ENCODE measurements at places on chromosomes 7 and 10.

- DNase-seq = peak; percentile 71
Observed at GRCh38 chr7:5694912-5695726, 86.3 kb downstream of the RNF216 start.

DNA sequence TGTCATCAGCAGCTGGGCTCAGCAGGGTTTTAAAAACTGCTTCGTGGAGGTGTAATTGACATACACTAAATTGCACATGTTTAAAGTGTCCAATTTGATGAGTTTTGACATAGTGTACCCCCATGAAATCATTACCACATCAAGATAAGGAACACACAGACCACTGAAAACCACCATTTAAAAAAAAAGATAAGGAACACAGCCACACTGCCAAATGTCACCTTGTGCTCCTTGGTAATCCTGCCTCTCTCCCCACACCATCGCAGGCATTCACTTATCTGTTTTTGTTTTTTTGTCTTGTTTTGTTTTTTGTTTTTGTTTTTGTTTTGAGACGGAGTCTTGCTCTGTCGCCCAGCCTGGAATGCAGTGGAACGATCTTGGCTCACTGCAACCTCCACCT lies 75.0 kb downstream of the NEURL1 start:
- DNase-seq = no peak

DNA sequence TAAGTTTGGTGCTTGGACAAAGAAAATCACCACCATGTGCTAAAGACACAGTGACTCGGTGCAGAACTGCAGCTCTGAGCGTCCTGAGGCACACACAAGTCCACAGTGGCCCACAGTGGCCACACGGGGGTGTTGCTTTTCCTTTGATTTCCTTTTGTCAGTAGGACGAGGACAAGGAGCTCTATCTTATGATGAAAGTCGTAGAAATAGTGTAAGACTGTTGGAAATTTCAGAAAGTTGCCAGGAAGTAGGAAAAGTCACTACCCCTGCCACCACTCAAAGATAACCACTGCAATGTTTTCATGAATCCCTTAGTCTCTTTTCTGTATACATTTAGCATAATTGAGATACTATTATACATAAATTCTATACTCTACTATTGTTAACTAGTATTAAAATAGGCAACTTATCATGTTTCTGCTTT lies 146.0 kb downstream of the TNS3 start:
- DNase-seq = peak; percentile 78

DNA sequence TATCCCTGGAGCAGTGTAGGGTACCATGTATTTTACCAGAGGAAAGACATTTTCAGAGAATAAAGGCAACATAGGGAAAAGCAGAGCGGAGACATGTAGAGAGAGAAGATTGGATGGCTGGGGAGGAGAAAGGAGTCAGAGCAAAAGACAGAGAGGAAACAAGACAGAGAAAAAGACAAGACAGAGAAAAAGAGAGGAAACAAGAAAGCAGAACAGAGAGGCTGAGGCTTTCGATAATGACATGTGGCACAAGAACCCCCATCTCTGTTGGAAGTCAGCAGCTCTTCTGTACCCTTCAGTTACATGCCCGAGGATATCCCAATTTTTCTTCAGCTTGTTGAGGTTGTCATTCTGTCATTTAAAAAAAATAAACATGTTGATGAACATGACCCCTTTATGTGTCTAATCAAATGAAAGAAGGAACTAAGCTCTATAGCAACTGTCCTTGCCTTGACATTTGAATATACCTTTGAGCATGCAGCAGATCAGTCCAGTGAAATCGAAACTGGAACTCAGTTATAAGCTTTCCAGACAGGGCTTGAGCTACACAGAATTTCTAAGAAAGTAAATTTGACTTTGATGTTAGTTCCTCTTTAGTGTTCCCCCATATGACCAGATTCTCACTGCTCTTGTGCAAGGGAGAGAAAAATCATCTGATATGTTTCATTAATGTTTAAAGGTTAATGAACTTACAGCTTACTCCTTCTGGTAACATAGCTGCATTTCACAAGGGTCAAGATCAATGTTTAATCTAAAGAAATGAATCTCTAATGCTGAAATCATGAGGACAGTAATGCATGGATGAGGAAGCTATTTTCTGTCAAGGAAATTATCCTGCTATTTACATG lies 75.1 kb upstream of the SP4 start:
- DNase-seq = no peak

- no peak for DNase-seq
Observed at GRCh38 chr10:21326594-21327288, 198.7 kb downstream of the SKIDA1 start.

DNA sequence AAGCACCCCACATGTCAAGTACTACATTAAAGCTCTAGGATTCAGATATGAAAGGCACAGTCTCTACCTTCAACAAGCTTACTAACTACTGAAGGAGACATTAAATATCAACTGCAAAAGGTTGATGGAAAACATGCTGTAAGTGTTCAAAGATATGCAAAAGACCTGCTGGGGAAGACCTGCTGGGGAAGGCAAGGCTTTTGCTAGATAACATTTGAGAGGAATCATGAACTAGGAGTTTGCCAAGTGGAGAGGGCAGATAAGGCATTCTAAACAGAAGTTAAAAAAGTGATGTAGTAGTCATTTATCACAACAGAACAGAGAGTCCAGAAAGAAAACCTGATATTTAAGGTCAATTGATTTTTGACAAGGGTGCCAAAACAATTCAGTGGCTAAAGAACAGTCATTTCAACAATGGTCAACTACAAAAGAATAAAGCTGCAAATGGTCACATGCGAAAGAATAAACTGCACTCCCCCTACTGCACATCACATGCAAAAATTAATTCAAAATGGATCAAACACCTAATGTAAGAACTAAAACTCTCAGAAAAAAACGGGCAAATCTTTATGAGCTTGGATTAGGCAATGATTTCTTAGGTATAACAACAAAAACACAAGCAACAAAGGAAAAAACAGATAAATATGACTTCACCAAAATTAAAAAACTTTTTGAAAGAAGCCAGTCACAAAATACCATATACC lies 23.0 kb upstream of the MSS51 start:
- no peak for DNase-seq

DNA sequence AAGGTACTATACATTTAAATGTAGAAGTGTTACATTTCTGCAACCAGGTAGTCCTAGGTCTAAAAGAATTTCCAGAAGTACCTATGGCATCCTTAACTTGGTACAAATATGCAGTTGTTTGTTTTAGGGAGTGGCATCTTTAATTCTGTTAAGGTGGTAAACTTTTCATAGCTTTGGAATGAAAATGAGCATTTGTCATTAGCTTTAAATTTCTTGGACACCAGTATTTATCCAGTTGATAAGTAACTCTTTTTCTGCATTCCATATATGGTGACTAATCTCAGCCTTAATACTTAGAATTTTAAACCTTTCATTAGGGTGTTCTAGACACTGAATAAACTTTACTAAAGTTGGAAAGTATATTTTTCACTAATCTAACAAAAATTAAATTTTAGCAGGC lies 10.8 kb downstream of the SLF2 start:
- no peak for DNase-seq

GRCh38 chr7:24760968-24761367 lies 3.7 kb upstream of the GSDME start:
- DNase-seq = no peak

- DNase-seq = no peak
Observed at GRCh38 chr7:20176578-20177242, 40.5 kb downstream of the MACC1 start.

GRCh38 chr7:158782761-158783401 lies 46.4 kb downstream of the ESYT2 start:
- DNase-seq = peak; percentile 86

DNA sequence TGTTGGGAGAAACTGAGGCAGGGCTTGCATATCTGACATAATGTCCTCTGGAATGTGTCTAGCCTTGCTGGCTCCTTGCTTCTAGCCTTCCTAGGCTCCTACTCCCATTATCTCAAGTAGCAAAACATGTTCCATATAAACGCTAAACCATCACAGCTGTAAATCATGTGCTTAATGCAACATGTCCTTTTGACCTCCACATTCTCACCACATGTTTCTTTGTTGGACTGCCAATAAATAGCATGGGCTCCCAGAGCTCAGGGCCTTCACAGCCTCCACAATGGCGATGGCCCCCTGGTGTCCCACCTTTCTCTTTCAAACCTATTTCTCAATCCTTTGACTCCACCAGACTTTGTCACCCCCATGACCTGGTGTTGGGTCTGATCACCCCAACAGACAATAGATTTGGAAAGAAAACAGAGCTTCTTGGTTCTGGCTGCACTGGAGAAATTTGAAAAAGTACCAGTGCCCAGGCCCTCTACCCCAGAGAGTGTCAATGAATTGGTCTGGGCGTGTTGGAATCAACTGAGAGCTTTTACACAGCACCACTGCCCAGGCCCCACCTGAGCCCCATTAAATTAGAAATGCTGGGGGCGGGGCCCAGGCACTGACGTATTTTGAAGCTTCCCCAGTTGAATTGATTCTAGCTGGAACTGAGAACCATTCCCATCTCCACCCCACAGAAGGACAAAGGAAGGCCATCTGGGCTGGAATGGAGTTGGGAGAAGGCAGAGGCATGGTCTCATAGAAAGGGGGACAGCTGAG lies 41.3 kb upstream of the GGCT start:
- no peak for DNase-seq

- no peak for DNase-seq
Observed at GRCh38 chr10:26215935-26216584, 514 bp upstream of the GAD2 start.

DNA sequence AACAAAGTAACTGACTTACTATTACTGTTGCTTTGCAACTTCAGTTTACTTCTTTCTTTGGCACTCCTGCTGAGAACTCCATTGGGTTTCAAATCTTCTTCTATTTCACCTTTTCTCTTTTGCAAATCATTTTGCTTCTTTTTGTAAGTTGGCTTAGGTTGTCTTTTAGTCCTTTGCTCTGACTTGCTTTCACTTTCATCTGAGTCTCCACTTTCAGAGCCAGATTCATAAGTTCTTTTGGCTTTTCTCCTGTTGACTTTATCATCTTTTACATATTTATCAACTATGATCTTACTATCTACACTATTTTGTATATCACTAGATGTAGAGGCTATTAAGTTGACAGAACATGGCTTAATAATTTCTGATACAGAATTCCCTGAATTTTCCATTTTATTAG lies 73.4 kb downstream of the NRBF2 start:
- DNase-seq = no peak

GRCh38 chr10:80144696-80145131 lies 12.2 kb downstream of the PLAC9 start:
- DNase-seq = no peak

- DNase-seq = peak; percentile 34
Observed at GRCh38 chr10:121956111-121957061, 18.6 kb downstream of the NSMCE4A start.

DNA sequence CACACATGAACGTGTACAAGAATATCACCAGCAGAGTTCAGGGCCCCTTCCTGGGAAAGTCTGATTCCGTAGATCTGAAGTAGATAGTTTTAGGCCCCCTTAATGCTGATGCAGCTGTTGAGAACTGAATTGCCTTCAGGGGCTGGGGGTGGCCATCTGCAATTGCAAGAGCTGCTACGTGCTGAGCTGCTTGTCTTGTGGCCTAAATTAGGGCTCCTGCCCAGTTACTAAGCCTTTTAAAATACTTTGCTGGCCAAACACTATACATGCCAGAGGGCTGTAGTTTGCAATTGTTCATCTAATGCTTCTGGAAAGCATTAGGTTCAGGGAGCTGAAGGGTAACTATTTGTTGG lies 71.7 kb downstream of the TMEM178B start:
- no peak for DNase-seq

- no peak for DNase-seq
Observed at GRCh38 chr10:26696786-26697162, 727 bp upstream of the PDSS1 start.

DNA sequence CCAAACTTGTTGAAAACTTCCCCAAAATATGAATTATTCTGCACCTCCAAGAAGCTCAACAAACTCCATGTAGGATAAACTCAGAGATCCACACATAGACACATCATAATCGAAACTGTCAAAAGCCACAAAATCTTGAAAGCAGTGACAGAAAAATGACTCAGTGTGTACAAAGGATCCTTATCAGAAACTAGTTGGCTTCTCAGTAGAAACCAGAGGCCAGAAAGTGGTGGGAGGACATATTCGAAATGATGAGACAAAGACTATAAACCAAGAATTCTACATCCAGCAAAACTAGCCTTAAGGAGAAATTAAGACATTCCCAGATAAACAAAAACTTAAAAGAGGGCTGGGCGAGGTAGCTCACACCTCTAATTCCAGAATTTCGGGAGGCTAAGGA lies 38.5 kb downstream of the MCMBP start:
- DNase-seq = no peak

DNA sequence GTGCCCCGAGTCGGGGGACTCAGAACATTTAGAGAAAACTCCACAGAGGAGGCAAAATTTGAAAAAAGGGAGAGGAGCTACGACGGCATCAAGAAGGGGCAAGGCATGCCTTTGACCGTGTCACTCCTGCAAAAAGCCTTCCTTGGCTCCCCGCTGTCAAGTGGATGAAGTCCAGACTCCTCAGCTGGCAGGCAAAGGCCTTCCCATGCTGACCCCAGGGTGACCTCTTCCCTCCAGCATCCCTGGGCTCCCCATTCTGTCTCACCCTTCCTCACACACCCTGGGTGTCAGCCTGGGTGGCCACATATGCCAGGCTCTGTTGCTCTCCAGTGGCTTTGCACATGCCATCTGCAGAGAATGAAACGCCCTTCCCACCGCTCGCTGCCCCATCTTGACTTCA lies 88.4 kb upstream of the ZMIZ1 start:
- DNase-seq = peak; percentile 43

DNA sequence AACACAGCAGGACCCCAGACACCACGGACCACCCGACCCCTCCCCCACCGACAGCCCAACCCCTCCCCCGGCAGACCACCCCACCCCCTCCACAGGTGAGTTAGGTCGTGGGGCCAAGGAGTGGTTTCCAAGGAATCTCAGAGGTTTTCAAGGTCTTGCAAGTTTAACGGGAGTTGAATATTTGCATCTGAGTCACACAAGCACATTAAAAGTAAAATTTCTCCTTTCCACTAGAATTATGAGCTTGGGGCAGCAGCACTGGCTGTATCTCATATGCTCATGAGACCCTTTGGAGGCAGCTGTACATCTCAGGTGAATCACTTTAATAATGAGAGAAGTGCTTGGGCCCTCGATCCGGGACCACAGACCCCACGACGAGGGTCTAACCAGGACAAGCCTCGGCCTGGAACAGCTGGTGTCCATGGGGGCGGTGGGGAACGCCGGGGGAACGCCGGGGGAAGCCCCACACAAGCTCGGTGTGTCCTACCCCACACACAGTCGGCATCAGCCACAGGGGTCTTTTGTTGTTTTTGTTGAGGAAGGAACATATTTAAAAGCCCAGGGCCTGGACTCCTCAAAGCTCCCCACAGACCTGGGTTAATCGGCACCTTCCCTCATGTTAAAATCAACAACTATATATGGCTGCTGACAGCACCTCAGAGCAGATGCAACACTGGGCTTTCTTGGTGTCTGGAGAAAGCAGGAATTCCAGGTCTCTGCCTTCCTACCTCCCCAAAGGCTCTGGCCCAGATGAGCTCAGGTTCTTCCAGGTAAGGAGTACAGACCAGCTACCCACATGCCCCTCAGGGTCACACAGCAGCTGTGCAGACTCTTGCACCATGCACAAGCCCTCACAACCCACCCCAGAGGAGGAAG lies 130.3 kb downstream of the DIP2C start:
- DNase-seq = no peak
